ENCODE measurements at places on chromosomes 5 and 9. TPM values are rescaled to one million over a fixed set of nuclear protein-coding genes. Genes with fewer than 3 reads are reported as not detected.

Gene CD14
- 14.9 TPM for total RNA-seq

Gene SPOUT1
- 15.0 TPM for total RNA-seq

Gene FRRS1L
- total RNA-seq: not detected

Gene SOX30
- total RNA-seq: 0.10 TPM

Gene BDP1
- total RNA-seq: 21.7 TPM

DNA sequence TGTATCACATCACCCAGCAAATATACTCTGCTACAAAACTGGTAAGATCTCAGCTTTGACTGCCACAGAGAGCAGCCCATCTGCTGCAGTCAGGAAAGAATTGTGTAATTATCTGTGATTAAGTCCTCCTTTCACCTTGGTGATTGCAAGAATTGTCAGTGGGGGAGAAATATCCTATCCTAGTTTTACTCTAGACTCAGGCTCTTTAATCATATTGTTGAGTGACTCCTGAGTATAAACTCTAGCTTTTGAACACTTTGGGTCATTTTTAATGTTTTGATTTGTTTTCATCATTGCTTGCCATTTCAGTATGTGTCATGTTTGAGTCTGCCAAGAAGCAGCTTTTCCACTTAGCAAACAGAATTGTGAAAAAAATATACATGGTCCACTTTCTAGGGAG lies 32.1 kb downstream of the VCAN start:
- DNase-seq: no peak

GRCh38 chr9:103410059-103410458 lies 414.9 kb downstream of the CYLC2 start:
- no peak for DNase-seq

DNA sequence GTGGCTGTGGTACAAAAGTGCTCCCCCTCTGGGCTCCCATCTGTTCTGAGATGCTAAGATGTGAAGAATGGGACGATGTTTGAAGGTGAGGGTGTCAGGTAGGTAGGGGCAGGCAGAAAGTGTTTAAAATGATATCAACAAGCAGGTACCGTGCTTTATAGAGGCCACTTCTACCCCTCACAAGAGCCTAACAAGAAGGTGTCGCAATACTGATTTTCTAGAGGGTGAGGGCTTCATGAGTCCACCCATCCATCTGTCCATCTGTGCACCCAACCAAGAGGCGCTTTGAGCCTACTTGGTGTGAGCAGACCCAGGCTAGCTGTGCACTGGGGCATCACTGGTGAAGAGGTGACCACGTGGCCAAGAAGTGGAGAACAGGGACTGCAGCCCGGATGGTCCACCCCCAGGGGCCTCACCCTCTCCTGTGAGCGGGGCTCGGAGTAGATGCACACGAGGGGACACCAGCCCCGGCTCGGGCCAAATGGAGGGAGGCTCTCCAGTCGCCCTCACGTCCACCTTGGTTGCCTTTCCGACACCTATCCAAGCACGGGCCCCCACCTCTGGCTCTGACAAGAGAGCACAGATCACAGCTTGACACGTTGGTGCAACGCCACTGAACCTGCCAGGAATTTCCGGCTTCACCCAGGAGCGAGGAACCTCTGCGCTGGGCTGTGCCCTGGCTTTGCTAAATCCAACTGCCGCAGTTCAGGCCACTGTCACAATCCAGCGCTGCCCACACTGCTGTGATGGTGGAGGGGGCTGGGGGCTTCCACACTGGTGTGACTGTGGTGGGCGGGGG lies 34.5 kb downstream of the CRB2 start:
- no peak for DNase-seq

GRCh38 chr9:126398403-126399058 lies 71.9 kb downstream of the MVB12B start:
- peak; percentile 98 for DNase-seq

DNA sequence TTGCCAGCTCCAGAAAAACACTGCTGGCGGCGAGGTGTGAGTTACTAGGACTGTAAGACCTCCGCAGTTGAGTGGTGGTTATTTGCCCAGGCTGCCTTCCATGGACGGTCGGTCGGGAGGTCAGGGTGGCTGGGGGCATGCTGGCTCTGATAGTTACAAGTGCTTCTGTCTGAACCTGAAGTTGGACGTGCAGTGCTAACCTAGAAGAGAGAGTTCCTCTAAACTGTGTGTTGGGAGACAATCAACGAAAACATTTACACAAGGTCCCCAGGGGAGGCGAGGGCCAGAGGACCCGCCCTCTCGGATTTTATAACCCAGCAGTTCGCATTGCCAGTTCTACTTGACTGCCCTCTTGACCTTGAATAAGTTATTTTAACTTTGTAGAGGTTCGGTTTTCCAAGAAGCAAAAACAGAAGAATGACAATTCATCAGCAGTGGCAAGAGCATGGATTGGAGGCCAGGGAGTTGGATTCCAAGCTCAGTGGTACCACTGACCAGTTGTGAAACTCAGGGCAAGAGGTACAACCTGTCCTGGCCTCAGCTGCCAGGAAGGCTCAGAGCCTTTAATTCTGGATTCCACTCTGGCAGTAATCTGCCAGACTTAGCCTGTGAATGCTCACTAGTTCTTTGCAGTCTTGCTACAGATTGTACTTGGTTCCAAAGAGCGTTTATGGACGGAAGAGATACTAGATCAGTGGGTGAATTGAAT lies 28.7 kb upstream of the PDE8B start:
- DNase-seq: no peak

GRCh38 chr5:78649861-78650496 lies 1.4 kb upstream of the LHFPL2 start:
- peak; percentile 77 for DNase-seq

- no peak for DNase-seq
Measured at GRCh38 chr9:18888290-18888689, 144.7 kb downstream of the SAXO1 start.

DNA sequence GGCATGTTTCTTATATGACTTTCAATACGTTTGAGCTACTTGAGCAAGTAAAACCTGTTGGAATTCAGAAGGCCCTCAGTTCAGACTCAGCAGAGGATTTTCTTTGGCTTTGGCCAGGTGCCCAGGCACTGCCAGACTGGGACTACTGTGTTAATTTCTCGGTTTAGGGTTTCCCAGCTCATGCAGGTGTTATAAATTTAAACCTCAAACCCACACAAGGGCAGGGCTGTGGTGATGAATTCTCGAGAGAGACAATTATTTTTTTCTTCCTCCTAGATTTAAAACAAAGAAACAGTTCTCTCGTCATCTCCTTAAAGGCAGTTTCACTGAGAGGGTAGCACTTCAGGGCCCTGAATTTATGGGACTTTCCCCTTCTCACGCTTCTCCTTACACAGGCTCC lies 406.0 kb upstream of the PIK3R1 start:
- DNase-seq: no peak

DNA sequence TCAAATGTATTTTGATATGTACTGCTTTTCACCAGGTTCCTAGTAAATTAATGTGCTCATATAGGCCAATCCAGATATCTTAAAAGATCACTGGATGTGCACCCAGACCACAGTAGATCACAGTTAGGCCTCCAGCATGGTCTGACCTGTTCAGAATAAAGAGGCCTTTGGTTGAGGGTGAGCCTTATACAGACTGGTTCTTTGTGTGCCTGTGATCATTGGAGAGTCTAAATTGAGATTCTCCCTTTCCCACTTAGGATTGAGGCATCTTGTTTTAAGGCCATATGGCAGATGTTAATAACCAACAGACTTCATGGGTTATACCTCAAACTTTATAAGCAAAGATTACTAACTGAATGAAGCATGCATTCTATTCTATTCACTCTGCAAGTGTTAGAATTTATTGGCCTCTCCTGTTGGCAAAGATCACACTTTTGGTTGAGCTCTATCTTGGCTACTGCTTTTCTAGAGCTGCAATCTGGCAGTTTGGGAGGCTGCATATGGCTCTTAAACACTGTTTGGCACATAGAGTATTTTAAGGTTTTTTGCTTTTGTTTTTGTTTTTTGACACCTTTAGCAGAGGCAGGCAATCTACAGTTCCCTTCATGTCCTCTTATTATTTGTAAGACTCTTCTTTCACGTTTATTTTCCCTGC lies 8.5 kb downstream of the CHSY3 start:
- no peak for DNase-seq

DNA sequence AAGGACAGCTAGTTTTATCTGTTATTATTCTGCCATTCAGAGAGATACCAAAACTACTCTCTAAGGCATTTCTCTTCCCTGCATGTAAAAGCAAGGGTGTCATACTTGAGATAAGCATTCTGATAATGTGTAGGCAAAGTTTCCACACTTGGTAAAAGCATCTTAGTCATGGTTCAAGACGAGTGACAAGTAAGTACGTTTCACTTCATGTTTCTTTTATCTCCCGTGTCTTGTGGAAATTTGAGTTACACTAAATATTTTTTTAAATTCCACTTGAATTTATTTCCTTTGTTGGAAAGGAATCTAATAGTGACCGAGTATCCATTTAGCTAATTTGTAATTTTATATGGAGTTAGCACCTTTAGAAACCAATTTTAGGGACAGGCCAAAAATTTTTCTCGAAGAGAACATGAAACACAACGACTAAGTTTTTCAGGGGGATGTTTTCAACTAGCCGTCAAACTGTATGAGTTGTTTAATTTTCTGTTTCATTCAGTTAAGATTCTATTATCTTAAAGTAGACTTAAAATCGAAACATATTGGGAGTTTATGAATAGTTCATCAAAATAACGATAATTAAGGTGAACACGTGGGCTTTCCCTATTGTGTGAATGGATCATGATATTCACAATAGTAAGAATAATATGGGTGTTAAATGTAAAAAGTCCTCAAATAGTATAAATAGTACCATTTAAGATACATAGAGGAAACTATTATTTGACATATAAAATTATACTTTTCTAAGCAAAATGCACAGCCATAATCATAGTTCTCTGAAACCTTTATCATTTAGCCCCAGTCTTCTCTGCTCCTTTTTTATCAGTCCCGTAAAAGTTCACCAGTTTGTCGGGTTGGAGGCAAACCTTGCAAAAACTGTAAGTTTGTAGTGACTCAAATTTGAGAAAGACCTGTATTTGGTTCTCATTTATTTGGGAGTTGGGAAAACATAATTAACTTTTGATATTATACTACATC lies 1.6 kb downstream of the RFESD start:
- DNase-seq: no peak

GRCh38 chr5:172442592-172442991 lies 11.7 kb downstream of the SH3PXD2B start:
- DNase-seq: no peak

- DNase-seq: no peak
Measured at GRCh38 chr9:36053971-36054370, 17.3 kb downstream of the RECK start.
